A549 treated with dexamethasone at 1 μM for 4 hours (cell line): ENCODE measurements at places on chromosomes 5 and 9. TPM values are rescaled to one million over a fixed set of nuclear protein-coding genes. Genes with fewer than 3 reads are reported as not detected.

Gene PPIC
- 17.1 to 19.1 TPM (median 18.4 TPM) in 5 replicates for total RNA-seq

Gene CDK9
- 42.0 to 50.0 TPM (median 43.1 TPM) in 5 replicates for total RNA-seq

Gene COL15A1
- 0.49 to 0.88 TPM (median 0.59 TPM) in 5 replicates for total RNA-seq

Gene ZDHHC11B
- total RNA-seq, result 0.87 to 1.4 TPM (median 1.3 TPM) in 5 replicates

Gene PCDHB14
- 0.01 to 0.09 TPM (median 0.06 TPM) in 5 replicates for total RNA-seq

Gene DBH
- not detected in 5 replicates for total RNA-seq

Gene ADAMTSL2
- total RNA-seq, result not detected in 5 replicates

Gene LHX6
- 2.9 to 3.7 TPM (median 3.2 TPM) in 5 replicates for total RNA-seq

Gene ELOVL7
- total RNA-seq, result 9.4 to 13.9 TPM (median 10.9 TPM) in 5 replicates

Gene PCDHGA8
- 0.03 to 0.05 TPM (median 0.04 TPM) in 3 of 5 replicates, not detected in the others for total RNA-seq

Gene CHSY3
- total RNA-seq, result 0.05 to 0.36 TPM (median 0.10 TPM) in 5 replicates

Gene MARCHF11
- not detected in 5 replicates for total RNA-seq

Gene HAPLN1
- not detected in 5 replicates for total RNA-seq

Gene MEIKIN
- total RNA-seq, result not detected in 5 replicates

Gene FOXD4L5
- 0.04 to 0.05 TPM (median 0.05 TPM) in 3 of 5 replicates, not detected in the others for total RNA-seq

Gene STK10
- 15.4 to 24.3 TPM (median 21.7 TPM) in 5 replicates for total RNA-seq

Gene SEMA6A
- total RNA-seq, result 0.15 to 0.46 TPM (median 0.18 TPM) in 5 replicates

Gene HMMR
- total RNA-seq, result 22.8 to 29.3 TPM (median 26.1 TPM) in 5 replicates

Gene TMEM174
- total RNA-seq, result not detected in 5 replicates

Gene ADRA1B
- 15.9 to 25.1 TPM (median 21.9 TPM) in 5 replicates for total RNA-seq

Gene ANKDD1B
- 0.07 TPM in 2 of 5 replicates, not detected in the others for total RNA-seq

Gene CDKN2B-AS1
- not detected in 5 replicates for total RNA-seq

Gene AGPAT2
- 63.7 to 100 TPM (median 98.4 TPM) in 5 replicates for total RNA-seq

Gene ACSL6
- total RNA-seq, result 0.08 to 0.60 TPM (median 0.15 TPM) in 5 replicates

Gene TLX3
- not detected in 5 replicates for total RNA-seq

Gene MLANA
- total RNA-seq, result not detected in 5 replicates

Gene NSD1
- total RNA-seq, result 15.6 to 25.6 TPM (median 22.5 TPM) in 5 replicates

Gene KLF4
- total RNA-seq, result 33.8 to 39.6 TPM (median 38.3 TPM) in 5 replicates

Gene COL27A1
- total RNA-seq, result 5.2 to 9.9 TPM (median 8.7 TPM) in 5 replicates

Gene CNTNAP3
- 6.5 to 12.3 TPM (median 10.1 TPM) in 5 replicates for total RNA-seq

Gene OMD
- not detected in 5 replicates for total RNA-seq

Gene CCNO
- total RNA-seq, result 4.0 to 6.1 TPM (median 5.7 TPM) in 5 replicates

Gene RECK
- 5.0 to 6.0 TPM (median 5.7 TPM) in 5 replicates for total RNA-seq

Gene OTULINL
- total RNA-seq, result 20.3 to 28.8 TPM (median 27.0 TPM) in 5 replicates

Gene CPLANE1
- total RNA-seq, result 4.0 to 6.3 TPM (median 4.3 TPM) in 5 replicates

Gene EXD3
- 3.0 to 5.7 TPM (median 5.3 TPM) in 5 replicates for total RNA-seq

Gene PCDHA13
- 0.04 to 0.09 TPM (median 0.06 TPM) in 4 of 5 replicates, not detected in the other for total RNA-seq

Gene FSD1L
- 2.0 to 5.1 TPM (median 3.5 TPM) in 5 replicates for total RNA-seq

Gene GPX8
- 33.0 to 34.8 TPM (median 34.3 TPM) in 5 replicates for total RNA-seq

Gene CEL
- 0.30 to 0.85 TPM (median 0.69 TPM) in 5 replicates for total RNA-seq

Gene SPINK5
- not detected in 5 replicates for total RNA-seq
